ENCODE measurements at places on chromosomes 6 and 20.

GRCh38 chr6:120899932-120900331, 434.3 kb downstream of the TBC1D32 start:
- no peak for DNase-seq

DNA sequence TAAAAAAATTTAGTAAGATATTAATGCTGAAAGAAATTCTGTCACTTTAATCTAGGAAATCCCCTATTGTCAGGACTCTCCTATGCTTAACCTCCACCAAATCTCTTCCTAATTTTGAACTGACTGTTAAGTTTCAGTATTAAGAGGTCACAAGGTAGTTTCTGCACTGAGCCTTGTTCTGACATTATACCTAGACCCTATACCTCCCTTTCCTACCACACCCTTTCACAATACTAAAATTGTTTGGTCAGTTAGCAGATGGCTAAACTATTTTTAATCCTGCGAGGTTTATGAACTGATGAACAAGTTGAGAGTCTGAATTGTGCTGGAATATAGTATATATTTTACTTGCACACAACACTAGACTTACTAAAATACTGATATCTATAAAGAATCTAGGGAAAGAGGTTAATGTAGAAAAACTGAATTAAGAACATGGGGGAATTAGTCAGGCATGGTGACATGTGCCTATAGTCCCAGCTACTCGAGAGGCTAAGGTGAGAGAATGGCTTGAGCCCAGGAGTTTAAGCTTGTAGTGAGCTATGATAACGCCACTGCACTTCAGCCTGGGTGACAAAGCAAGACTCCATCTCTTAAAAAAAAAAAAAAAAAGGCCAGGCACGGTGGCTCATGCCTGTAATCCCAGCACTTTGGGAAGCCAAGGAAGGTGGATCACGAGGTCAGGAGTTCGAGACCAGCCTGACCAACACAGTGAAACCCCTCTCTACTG, 51.5 kb downstream of the HBS1L start:
- DNase-seq = no peak

GRCh38 chr20:60086821-60087562, 128.8 kb downstream of the CDH26 start:
- no peak for DNase-seq

GRCh38 chr20:17875981-17876385, 92.6 kb downstream of the SNX5 start:
- no peak for DNase-seq

- no peak for DNase-seq
These were observed 35.5 kb upstream of the TSHZ2 start for GRCh38 chr20:52936351-52937340.

DNA sequence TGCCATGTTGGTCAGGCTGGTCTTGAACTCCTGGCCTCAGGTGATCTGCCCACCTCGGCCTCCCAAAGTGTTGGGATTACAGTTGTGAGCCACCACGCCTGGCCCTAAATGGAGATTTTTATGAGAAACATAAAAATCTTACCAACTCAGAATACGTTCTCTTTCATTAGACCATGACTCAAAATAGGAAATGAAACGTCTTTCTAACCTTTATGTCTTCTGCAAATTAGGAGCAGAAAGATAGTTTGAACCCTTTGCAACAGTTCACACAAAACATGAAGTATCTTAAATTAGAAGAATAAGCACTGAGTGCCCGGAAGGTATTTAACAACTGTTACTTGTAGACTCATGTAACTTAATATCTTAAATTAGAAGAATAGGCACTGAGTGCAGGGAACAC, 48.3 kb downstream of the AHI1 start:
- DNase-seq = no peak

- no peak for DNase-seq
These were observed 24.4 kb downstream of the QKI start for GRCh38 chr6:163438940-163439335.

DNA sequence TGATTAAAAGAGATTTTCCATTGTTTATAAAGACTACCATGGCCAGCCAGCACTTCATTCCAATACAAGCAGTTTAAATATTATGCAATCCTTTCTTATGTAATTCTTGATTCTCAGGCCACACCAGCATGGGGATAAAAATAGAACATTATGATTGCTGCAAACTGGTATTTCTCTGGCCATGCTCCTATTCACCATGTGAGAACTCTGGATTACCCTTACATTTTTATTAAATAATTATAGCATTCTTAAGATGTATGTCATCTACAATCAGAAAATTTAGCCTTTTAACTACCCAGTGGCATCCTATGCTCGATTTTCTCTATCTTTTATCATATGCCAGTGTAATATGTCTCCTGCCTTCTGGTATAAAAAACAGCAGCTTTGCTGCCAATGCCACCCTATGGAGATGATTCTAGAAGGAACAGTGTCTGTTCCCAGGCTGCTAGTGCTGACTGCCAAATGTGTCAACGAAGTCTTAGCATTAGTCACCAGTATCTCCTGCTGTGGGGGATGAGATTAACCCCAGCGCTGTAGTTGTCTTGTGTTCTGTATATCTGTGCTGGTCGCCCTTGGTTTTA, 501.4 kb downstream of the BCKDHB start:
- no peak for DNase-seq

- DNase-seq = no peak
These were observed 26.7 kb upstream of the FNDC1 start for GRCh38 chr6:159142531-159142930.

- DNase-seq = no peak
These were observed 83.8 kb downstream of the SASH1 start for GRCh38 chr6:148426317-148426977.

- DNase-seq = no peak
These were observed 6.7 kb upstream of the MYLIP start for GRCh38 chr6:16122197-16122596.

GRCh38 chr6:40743690-40744446, 156.7 kb upstream of the LRFN2 start:
- no peak for DNase-seq

GRCh38 chr6:129515004-129515403, 195.0 kb downstream of the ARHGAP18 start:
- no peak for DNase-seq

GRCh38 chr20:9348316-9348715, 166.1 kb upstream of the LAMP5 start:
- DNase-seq = no peak

GRCh38 chr20:49308875-49309274, 31.0 kb upstream of the ZNFX1 start:
- no peak for DNase-seq

DNA sequence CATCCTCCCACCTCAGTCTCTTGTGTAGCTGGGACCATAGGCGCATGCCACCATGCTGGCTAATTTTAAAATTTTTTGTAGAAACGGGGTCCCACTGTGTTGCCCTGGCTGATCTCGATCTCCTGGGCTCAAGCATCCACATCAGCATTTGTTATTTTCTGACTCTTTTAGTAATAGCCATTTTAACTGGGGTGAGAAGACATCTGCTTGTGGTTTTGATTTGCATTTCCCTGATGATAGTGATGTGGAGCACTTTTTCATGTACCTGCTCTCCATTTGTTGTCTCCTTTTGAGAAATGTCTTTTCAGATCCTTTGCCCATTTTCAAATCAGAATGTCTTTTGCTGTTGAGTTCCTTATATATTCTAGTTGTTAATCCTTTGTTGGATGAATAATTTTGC, 22.2 kb upstream of the TULP4 start:
- DNase-seq = no peak

DNA sequence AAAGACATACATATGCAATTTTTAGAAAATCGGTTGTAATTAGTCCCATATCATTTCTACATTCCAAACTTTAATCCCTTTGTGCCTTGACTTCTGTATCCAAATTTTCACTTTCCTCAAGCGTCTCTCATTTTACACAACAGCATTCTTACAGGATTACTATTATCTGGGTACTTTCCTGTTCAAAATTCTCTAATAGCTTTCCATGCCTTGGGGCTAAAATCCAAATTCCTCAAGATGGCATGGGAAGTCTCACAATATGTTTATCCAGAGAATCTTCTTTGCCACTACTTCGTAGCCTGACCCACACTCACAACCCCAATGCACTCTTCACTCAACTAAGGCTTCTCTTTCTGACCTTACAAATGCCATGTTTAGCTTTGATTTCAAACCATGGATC, 125.0 kb downstream of the TBX18 start:
- DNase-seq = no peak

GRCh38 chr20:59580991-59581401, 23.3 kb upstream of the PHACTR3 start:
- no peak for DNase-seq

DNA sequence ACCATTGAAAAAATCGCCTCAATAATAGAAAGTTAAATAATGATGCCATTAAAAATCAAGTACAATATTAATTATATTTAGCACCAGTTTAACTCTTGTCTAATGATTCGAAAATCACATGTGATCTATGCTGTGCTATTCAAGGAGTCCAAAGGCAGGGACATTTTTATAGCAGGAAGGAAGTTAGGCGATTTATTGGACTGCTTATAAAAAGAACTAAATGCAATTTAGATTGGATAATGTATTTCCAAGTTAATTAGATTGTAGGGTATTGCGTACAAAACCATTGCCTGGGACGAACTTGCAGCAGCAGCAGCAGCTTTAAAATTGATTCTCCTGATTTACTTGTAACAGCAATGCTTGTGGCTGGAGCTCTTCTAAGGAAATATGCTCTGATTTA, 87.4 kb upstream of the TMEM181 start:
- no peak for DNase-seq

GRCh38 chr6:3773678-3774298, 22.3 kb upstream of the PXDC1 start:
- no peak for DNase-seq

DNA sequence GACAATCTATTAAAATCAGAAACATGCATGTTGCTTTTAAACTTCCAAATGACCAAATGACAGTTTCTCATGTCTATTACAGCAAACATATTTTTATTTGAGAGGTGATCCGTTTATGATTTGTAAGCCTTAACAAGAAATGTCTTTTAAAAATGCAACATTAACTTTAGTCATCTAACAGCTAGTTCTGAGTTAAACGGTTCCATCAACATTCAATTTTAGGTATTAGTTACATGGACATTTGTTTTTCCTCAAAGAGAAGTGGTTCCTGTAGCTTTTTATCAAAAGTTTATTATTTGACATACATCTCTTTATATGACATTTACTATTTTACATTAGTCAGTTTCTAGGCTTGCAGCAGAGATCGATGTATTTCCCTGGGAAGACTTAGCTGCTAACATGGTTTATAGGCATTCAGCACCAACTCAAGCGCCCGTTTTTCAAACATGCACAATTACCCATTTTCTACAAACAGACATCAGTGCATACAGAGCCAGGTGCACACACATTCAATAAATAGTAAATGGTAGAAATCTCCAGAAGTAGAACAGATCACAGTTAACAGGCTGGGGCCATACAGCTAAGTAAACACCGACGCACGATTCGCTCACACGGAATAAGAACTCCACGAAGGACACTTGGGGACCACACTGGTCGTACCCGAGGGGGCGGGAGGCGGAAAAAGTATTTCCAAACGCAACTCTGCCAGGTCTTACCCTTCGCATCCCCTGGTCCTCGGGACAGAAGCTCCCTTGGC, 882 bp downstream of the CNR1 start:
- DNase-seq = no peak

DNA sequence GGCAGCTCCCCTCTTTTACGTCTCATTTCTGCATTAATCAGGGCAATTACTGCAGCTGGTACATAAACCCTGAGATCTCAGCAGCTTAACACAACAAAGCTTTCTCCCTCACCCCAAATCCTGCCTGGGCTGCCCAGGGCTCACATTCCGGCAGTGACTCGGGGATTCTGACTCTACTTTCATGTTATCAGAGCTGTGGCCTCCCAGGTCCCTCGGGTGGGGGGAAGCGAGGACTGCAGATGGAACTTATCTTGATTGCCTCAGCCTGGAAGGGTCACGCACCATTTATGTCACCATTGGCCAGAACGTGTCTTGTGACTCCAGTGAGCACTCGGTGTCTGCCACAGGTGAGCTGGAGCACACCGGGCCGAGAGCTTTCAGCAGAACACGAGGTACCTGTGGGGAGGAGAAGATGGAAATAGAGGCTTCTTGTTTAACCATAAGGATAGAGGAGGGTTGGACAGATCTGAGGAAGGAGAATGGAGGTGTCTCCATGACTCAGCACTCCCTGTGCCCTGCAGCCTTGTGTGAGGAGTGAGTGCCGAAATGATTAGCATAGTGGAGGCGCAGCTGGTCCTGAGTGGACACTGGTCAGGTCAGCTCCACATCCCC, 88.5 kb upstream of the EXOC2 start:
- DNase-seq = no peak

DNA sequence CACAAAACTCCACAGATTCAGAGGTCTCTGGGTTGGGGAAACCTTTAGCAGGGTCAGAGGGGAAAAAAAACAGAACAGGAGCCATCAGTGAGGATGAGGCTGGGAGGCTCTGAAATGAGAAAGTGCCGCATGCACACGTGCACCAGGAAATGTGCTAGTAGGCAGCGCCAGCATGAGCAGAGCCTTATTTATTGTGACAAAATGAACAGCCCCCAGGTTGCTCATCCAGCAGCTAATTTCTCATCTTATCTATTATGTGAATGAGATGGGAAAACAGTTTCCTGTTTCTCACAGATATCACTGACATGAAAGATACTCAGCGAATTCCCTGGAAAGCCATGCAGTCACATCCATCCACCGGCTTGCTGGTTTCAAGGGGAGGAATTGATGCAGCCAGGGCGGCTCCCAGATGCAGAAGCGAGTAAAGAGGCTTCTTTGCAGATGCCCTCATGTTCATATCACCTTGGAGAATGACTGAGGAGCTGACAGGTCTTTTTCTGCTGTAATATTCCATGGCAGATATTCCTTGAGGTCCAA, 176.1 kb downstream of the MBOAT1 start:
- no peak for DNase-seq

DNA sequence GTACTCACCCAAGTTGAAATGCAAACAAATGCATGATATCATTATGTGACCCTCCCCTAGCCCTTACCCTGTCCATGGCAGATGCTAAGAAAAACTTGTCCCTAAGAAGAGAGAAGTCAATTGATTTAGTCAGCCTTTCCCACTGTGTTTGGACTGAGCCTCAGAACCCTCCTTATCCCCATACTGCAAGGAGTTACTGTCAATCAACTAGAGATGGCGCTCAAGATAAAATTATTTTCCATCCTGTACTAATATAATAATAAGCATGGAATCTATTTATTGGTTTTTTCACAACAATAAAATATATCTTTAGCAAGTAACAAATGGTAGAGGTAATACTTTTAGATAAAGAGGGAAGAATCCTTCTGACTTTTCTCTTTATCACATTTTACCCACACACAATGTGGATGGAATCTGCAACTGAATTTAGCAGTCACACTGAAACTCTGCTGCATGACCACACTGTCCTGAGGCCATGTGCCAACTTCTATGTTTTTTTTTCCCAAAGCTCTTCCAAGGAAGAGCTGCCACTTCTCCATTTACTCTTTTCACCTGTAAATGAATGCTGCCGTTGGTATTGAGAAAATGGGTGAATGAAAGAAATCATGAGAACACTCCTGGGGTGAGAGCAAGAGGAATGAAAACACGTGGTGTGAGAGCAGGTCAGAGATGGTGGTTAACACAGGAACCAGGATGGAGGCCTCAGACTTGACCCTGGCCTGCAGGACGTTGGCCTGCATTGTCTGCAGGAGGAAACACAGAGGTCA, 10.5 kb downstream of the NT5E start:
- no peak for DNase-seq
